ENCODE measurements at places on chromosomes 7 and 10.

- no peak for DNase-seq
These were observed 217.1 kb upstream of the ZMIZ1 start for GRCh38 chr10:78851647-78852046.

DNA sequence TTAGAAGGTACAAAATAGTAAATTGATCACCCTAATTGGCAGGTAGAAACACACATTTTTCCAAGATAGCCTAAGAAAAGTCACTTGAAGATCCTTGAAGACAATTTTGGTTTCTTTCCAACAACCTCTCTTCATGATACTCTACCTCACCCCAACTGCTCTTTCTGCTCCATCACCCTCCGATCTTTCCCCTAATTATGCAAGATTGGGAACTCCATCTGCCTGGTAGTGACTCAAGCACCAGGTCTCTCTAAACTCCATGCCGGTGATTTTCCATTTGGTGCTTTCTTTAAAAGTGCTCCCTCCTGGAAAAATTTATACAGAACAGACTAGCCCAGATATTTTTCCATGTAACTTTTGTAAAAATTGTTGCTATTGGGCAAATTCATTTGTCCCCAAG lies 1.1 kb upstream of the AKR1B1 start:
- no peak for DNase-seq

DNA sequence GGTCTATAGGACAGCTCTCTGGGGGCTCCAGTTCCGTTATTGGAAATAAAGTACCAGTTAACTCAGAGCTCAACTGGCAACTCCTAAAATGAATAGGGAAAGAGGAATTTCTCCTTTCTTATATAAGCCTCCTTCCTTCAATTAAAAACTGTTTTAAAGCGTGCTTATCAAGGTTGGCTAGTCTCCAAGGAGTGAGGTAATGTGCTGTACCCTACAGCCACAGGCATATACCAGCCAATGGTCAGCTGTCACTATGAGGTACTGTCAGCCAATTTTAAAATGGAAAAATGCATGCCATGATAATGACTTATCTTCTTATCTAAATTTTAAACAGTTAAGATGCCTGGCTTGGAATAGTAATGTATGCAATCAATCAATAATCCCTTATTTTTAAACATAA lies 76.2 kb downstream of the PLCE1 start:
- no peak for DNase-seq

DNA sequence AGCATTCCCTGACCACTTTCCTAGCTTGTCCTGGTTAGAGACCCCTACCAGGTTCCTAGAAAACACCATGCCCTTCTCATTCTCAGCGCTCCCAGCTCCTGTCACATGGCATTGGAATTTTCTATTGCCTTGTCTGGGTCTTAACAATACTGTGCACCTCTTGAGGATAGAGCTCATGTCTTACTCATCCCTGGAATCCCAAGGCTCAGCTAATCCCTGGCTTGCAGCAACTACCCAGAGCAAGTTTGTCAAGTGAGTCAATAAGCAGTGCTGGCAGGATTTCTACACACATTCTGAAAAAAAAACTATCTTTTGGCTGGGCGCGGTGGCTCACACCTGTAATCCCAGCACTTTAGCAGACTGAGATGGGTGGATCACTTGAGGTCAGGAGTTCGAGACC lies 11.7 kb upstream of the PRDX3 start:
- DNase-seq: no peak

DNA sequence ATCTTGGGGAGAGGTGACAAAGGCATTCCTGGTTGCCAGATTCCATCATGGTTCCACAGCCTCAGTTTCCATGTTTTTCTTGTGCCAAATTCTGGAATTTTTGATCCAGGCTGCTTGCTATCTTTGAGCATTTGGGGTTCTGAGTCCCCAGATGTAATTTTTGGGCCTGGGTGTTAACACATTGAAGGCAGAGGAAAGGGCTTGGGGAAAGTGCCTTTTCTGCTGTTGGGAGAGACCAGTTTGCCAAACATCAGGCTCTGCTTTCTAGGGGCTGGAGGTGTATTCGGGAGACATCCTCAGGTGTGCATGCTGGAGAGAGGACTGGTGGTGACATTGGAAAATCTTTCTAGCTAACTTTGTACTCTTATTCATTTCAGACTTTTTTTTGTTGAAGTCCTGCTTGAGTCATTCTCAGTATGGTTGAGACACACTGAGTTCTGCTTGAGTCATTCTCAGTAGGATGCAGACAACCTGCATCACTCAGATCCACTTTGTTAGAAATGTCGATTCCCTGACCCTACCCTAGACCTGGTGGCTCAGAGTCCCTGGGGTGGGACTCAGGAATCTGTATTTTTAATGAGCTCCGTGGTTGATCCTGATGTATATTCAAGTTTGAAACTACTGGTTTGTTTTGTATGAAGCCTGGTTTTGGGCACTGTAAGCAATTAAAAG lies 101.0 kb downstream of the LRMDA start:
- no peak for DNase-seq

- no peak for DNase-seq
These were observed 30.3 kb downstream of the ZAN start for GRCh38 chr7:100763556-100764140.

DNA sequence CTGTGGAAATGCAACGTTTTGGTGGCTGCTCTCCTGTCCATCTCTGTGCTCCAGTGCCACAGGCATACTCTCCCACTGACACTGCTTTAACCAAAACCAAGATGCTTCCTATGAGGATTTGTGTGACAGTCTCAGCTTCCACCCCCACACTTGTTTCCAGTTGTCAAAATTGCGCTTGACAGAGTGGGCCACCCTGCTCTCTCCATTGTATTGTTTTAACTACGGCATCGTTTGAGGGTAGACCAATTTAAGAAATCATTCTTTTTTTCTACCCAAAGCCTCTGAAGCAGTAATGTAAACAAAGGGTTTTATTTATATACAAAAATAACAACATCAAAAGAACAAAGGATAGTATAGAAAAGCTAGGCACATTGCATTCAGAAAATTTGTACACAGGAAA lies 178.0 kb downstream of the INHBA start:
- no peak for DNase-seq

DNA sequence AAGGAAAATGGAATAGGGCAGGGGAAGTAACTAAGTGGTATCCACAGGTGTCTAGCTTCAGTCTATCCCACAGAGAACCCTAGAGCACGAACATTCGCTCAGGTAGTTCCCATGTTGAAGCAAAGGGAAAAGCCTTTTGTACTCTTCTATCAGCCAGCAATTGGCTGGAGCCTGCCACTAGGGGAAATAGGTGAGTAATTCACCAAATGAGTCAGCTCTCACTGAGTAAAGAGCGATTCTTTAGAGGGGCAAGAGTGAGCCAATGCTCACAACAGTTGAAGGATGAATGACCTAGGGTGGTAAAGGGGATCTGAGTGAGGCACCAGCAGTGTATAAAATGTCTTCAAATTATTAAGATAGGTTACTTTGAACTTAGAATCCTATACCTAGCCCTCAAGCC lies 94.1 kb upstream of the ZNF800 start:
- no peak for DNase-seq

- no peak for DNase-seq
These were observed 30.8 kb downstream of the UMAD1 start for GRCh38 chr7:7671361-7671760.

Data from activated T-cell treated with anti-CD3 and anti-CD28 coated beads for 1 hour (primary cell).